ENCODE measurements at places on chromosomes 2 and 18.

GRCh38 chr2:75807992-75808391, 97.3 kb upstream of the GCFC2 start:
- no peak for DNase-seq

DNA sequence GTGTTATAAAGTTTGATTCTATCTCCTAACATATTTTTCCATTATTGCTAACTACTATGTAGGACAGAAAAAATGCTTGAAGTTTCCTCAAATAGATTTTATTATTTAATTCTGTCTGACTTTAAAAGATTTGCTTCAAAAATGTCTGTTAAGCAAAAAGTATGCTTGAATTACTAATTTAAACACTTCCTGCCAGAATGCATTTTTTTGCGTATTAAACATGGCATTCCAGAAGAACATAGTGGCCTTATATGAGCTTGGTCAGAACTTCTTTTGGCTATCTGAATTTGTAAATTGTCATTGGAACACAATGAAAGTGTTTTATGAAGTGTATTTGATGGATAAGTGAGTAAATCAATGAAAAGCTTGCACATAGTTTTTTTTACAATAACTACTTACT, 37.8 kb downstream of the MBD5 start:
- DNase-seq, result no peak

- no peak for DNase-seq
These were observed 155.7 kb downstream of the IRS1 start for GRCh38 chr2:226643946-226644282.

- DNase-seq, result no peak
These were observed 17.9 kb upstream of the ARHGAP25 start for GRCh38 chr2:68716604-68717304.

- DNase-seq, result no peak
These were observed 1.2 kb downstream of the IDH1 start for GRCh38 chr2:208253600-208254117.

- no peak for DNase-seq
These were observed 3.2 kb upstream of the LIMS2 start for GRCh38 chr2:127678531-127678930.

DNA sequence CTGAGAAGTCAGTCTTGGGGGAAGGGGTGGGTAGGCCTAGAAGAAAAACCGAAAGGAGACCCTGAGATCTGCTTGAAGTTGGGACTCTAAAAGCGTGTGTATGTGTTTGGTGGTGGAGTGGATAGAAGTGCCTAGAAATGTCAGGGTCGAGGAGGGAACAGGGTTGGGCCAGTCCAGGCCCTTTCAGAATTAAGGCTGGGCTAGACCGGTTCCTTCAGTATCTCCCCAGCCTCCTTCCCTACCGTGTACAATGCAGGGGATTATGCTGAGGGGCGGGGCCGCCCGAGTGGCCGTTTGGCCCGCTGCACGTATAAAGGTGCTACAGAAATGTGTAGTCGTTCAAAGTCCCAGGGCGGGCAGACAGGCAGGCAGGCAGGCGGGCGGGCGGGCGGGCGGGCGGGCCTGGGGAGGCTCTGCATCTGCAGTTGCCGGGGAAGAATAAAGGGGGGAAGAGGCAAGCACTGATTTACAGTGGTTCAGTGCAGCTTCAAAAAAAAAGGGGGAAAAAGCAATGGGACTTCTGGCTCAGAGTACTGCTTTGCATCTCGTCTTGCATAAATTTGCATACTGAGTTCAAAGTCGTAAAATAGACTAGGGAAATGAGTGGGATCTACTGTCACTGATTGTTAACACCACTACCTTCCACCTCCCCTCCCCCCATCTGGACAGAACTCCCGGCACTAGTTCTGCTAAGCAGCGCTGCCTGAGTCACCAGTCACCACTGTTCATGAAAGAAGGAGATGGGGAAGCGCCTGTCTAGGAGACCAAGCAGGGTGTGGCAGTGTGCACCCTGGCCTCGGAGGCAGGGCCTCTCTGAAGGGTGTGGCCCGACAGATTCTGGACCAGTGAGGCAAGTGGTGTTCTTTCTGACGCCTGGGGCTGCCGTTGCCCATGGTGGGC, 3.6 kb downstream of the IGFBP2 start:
- DNase-seq, result no peak

- DNase-seq, result no peak
These were observed 249.9 kb downstream of the EIPR1 start for GRCh38 chr2:3127710-3128109.

DNA sequence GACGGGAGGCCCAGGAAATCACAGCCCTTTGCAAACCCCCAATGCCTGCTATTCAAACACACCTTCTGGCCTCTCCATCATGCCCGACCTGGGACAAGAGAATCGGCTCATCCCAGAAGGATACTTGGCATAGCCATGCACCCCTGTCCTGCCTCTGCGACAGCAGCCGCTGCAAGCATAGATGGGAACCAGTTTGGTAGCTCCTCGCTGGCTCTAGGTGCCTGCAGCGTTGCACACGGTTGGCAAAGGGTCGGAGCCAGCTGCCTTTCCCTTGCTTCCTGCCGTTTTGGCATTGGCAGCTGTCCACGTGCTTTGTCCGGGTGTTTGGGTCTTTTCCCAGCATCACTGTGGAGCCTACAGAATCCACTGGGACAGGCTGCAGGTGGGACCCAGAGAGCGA, 76.9 kb downstream of the TWIST2 start:
- no peak for DNase-seq

DNA sequence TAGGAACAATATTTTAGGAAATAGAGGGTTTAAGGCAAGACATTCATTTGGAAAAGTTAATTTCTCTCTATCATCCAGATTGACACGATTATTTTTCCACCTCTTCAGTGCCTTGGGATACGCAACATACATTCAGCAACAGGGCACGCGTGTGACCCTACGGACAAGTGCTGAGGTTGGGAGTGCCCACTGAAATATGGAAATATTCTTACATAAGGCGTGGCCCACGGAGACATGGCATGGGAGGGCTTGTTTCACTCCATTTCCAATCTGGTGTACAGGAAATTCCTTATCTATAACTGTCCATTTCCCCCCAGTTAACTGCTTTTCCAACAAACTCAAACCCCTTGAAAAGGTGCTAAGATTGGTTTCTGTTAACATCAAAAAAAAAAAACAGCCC, 20.9 kb upstream of the KIDINS220 start:
- DNase-seq, result no peak

GRCh38 chr2:101698844-101699754, 1.6 kb downstream of the MAP4K4 start:
- DNase-seq, result no peak

DNA sequence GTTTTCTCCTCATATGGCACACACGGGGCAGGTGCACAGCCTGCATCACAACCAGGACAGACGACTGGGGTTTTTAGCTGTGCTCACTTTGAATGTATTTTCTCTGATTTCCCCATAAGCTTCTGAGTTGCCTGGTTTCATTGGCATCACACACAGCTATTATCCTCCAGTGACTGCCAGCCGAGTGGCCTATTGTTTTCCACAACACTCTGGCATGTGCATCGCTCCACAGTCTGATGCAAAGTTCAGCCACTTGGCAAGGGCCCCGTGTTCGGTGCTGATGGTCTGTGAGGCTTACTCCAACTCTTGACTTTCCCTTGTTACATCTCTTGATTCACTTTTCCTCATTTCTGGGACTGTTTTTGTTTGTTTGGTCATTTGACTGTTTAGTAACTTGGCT, 593.1 kb downstream of the CBLN2 start:
- no peak for DNase-seq

GRCh38 chr2:191301971-191302370, 56.8 kb downstream of the MYO1B start:
- DNase-seq, result no peak
